Glutamatergic neuron (in vitro differentiated cells): ENCODE measurements at places on chromosomes 4 and X. TPM values are rescaled to one million over a fixed set of nuclear protein-coding genes. Genes with fewer than 3 reads are reported as not detected.

PLS3 gene
- 17.8 TPM for total RNA-seq

F11 gene
- total RNA-seq: not detected

LIMCH1 gene
- 22.5 TPM for total RNA-seq

C4orf36 gene
- not detected for total RNA-seq

SH3D19 gene
- total RNA-seq: 4.9 TPM
